NCI-H446 treated with DMSO at 0.1 percent for 48 hours (cell line): ENCODE measurements at places on chromosomes 4 and X.

GRCh38 chr4:48380583-48381167 is 39.3 kb downstream of the SLAIN2 start:
- DNase-seq: no peak

GRCh38 chrX:51496501-51497291 is at the start of gene NUDT11:
NUDT11 (minus strand) TSS chrX:51496592; CDS start chrX:51496444, 148 bp downstream.
- peak; percentile 38 for DNase-seq

GRCh38 chr4:118762155-118762554 is 73.8 kb downstream of the SEC24D start:
- no peak for DNase-seq

DNA sequence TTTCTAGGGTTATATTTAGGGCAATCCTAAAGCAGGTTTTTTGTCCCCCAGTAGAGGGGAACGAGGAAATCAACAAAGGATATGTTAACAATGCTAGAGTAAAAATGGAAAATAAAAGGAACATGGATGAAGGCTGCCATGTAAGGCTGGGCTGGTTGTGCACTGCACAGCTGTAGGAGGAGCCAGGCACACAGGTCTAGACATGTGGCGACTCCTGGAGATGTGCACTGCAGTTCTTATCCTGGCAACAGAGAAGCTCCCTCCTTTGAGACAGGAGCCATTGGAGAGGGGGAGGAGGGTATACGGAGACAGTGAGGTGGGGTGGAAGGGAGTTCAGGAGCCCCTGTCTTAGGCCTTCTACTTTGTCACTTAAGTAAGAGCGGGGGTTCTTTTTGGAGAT is 65.9 kb downstream of the NAT8L start:
- no peak for DNase-seq

GRCh38 chrX:134173541-134174272 is 63.3 kb upstream of the CCDC160 start:
- DNase-seq: no peak

DNA sequence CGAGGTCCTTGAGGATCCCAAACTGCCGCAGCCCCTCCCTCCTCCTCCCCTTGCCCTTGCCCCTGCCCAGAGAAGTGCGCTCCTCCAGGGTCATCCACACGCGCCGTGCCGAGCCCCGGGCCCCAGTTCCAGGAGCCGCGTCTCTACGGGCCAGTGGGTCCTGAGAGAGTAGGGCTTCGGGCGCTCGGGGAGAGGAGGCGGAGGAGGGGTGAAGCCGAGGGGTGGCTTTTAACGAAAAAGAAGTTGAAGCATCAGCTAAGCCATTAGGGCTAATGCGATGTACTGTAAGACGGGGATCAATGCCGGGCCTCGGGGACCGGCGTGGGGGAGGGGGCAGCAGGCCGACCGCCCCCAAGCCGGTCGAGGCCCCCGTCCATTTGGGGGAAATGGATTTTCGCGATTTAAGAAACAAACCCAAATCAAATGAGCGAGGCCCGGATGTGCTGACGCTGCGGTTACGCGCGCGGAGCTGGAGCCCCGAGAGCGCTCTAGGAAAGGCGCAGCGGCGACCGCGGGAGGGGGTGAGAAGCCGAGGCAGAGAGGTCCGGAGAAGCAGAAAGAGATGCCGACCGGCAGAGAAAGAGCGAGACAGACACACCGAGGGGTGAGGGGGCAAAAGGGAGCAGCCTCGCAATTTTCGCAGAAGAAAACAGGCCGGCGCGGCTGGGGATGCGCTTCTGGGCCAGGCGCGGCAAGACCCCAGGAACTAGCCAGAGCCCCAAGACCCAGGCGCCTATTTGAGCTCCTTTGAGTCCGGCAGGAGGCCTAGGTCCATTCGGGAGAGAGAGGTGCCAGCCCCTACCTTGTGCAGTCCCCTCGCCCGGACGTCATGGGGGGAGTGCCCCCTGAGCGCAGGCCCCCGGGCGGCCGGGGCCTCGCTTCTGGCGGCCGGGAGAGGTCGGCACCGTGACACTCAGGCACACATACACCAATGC is 13.6 kb downstream of the HMX1 start:
- DNase-seq: no peak

DNA sequence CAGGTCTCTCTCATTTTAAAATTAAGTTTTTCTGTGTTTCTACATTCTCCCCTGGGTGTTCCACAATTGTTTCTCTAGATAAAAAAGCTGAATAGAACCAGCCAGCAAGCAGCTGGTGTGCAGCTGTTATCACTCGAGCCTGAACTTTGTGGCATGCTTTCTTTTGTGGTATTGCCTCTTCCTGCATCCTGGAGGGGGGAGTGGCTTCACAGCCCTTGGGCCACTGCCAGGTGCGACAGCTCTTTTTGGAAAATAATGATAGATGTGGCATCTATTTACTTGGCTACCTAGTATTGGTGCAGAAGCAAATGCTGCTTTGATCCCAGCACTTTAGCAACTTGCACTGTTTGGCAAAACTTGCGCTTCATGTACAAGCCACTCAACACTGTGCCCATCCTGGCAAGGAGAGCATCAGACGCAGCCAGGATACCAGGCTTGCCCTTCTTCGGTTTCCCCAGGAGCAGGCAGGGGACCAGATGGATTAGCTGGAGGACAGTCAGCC is 69.4 kb downstream of the HMGB2 start:
- peak; percentile 88 for DNase-seq

DNA sequence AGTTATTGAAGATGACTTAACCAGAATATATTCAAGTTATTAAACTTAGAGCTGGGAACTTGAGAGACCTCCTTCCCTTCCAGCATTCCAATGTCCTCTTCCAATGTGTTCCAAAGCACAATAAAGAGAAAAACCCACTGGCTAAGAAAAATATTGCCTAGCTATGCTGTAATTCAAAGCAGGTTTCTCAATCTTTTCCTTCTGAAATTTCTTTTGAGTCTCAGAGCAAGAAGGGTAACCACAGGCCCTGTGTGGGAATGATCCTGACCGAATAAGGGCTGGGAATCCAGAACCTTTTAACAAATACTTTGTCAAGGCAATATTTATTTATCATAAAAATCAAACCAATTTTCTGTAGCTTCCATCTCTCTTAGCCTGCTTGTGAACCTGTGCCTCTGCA is 150.7 kb upstream of the SFRP2 start:
- DNase-seq: no peak

- no peak for DNase-seq
These were observed 59.0 kb upstream of the C1QTNF7 start for GRCh38 chr4:15368856-15369255.

GRCh38 chr4:180966312-180966711 is 1276.9 kb upstream of the TENM3 start:
- no peak for DNase-seq

- no peak for DNase-seq
These were observed 21.7 kb downstream of the DDIT4L start for GRCh38 chr4:100168521-100168920.

DNA sequence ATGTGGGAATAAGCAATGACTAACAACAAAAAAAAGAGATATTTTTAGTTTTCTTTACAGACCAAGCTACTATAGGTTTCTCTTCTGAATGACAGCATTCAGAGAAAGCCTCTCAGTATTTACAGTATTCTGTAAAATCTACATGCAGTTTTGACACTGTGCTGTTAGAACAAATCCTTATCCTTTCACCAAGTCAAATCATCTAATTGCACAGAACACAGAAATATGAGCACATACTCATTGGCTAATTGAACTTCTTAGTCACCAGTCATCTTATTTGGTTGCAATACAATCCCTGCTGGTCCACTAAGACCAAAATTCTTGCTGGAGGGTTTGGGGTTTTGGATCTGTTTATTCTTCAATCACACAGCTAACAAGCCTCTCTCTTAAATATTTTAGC is 5.7 kb downstream of the ACOT9 start:
- DNase-seq: no peak

DNA sequence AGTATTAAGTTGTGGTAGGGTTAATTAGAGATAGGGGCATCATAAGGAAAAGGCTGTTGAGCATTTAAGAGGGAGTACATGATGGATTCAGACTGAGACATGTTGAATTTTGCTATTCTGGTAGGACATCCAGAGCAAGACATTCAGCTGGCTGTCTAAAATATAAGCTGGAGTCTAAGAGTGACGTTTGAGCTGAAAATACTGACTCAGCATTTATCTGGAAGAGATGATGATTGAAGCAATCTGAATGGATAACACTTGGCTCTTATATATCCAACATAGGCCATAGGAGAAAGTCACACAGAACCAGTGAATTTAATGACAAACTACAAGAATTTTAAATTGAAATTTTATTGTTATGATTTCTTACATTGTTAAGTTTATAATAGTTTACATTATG is 114.3 kb downstream of the CENPC start:
- DNase-seq: no peak

DNA sequence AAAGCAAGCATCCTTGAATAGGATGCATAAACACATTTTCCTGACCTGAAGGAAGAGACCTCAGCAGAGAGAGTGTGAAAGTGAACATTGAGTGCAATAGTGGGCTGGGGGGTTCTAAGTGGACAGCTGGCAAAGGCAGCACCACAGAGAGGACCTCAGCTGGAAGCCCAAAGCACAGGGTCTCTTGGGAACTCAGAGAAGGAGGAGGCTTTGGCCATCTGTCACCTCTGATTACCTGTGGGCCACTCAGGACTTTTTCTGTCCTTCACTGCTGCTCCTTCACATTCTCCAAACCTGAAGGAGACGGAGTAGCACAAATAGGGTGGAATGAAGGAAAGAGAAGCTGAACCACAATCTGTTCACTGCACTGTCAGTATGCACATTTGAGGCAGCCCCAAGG is 37.9 kb upstream of the FAT4 start:
- no peak for DNase-seq

GRCh38 chr4:145825255-145825654 is 113.4 kb downstream of the ZNF827 start:
- DNase-seq: no peak
